ENCODE measurements at places on chromosomes 1 and 21.

DNA sequence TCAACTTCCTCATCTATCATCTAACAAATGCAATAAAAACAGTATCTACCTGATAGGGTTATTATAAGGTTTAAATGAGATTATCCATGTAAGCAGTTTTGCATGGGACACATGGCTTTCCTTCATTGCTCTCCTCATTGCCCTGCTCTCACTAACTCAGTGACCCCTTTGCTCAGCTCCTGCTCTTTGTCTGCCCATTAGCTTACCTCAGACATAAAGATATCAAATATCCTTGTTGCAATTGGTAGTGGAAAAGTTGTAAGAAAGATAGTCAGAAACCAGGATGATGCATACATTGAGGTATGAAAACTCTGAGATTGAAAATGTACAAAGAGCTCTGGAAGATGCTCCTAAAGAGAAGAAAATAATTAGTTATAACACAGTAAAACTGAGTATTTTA, 89.8 kb downstream of the EVI5 start:
- no peak overlapping the region for H3K4me3 ChIP-seq
- H3K27me3 ChIP-seq = no peaks in the 10 kb centered on the region

DNA sequence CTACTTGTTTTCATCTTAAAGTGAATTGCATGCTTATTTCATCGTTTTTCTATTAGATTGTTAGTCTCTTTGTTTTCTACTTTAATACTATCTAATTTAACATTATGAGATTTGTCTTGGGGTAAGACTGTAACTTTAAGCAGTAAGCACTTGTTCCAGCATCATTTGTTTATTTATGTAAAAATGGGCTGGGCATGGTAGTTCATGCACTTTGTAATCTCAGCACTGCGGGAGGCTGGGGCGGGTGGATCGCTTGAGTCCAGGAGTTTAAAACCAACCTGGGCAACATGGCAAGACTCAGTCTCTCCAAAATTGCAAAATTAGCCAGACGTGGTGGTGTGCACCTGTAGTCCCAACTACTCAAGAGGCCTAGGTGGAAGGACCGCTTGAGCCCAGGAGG, 15.3 kb upstream of the PAXBP1 start:
- no peaks in the 10 kb centered on the region for H3K36me3 ChIP-seq
- H3K4me1 ChIP-seq = no peaks in the 10 kb centered on the region
- H3K4me3 ChIP-seq = no peak overlapping the region
- no peak for DNase-seq
- H3K27me3 ChIP-seq = no peaks in the 10 kb centered on the region

DNA sequence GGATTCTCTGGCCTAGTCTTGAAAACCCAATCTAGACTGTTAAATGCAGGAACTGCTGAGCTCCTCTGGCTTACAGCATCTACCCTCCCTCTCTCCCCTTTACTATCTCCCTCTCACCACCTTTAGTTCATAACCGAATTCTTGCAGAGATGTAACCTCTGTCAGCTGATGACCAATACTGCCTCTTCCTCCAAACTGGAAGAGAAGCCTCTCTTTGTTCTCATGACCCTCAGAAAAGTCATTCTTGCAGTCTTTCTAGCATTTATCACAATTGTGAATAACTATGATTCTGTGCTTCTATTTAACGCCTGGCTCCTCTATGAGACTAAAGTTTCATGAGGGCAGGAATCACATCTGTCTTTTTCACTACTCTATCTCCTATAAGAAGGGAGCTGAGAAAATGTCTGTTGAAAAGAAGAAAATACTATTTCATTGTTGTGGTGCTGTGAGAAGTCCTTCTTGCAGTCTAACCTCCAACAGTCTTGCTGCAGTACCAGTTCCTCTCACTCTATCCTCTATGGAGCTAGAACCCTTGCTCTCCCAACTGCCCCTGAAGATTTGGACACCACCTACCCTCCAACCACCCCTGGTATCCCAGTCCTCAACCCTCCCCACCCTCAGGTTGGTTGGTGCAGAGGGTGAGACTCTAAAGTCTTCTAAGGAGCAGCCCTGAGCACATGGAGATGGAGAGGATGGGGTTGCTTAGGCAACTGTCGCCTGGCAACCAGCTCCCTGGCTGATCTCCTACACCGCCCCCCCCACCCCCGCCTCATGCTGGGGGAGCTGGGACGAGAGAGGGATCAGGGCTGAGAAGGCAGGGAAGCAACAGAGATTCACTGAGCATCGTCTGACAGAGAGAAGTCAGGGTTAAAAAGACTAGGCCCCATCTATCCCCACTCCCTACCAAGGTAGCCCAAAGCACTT, 13.9 kb downstream of the MEF2D start:
- no peak for DNase-seq
- peaks cover 16% of the 10 kb centered on the region for H3K36me3 ChIP-seq
- no peaks in the 10 kb centered on the region for H3K27me3 ChIP-seq

GRCh38 chr21:28832013-28832714, 160.5 kb downstream of the LTN1 start:
- H3K36me3 ChIP-seq = no peaks in the 10 kb centered on the region
- no peak for DNase-seq
- H3K4me3 ChIP-seq = no peak overlapping the region
- no peak overlapping the region for H3K27ac ChIP-seq

DNA sequence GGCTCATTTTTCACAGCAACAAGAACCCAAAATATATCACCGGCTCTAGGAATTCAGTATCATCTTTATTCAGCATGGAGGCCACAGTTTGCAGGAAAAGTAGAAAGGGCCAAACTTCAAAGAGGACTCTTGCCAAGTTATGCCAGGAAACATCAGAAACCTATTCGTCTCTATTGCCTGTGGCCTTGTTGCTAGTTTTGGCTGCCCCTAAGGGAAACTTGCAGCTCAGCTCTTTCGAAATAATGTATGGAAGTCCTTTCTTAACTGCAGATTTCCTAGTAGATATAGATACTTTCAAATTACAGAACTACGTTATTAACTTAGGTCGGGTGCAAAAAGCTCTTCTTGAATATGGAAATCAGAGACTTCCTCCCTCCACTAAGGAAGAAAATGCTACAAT, 4.2 kb upstream of the NENF start:
- DNase-seq = no peak
- no peaks in the 10 kb centered on the region for H3K27me3 ChIP-seq
- H3K27ac ChIP-seq = no peak overlapping the region
- H3K4me3 ChIP-seq = no peak overlapping the region
- H3K36me3 ChIP-seq = no peaks in the 10 kb centered on the region

GRCh38 chr1:169105434-169106094, 926 bp upstream of the ATP1B1 start:
- H3K4me3 ChIP-seq = peak overlapping the region; percentile 94
- H3K27ac ChIP-seq = peak overlapping the region; percentile 95
- no peaks in the 10 kb centered on the region for H3K27me3 ChIP-seq

DNA sequence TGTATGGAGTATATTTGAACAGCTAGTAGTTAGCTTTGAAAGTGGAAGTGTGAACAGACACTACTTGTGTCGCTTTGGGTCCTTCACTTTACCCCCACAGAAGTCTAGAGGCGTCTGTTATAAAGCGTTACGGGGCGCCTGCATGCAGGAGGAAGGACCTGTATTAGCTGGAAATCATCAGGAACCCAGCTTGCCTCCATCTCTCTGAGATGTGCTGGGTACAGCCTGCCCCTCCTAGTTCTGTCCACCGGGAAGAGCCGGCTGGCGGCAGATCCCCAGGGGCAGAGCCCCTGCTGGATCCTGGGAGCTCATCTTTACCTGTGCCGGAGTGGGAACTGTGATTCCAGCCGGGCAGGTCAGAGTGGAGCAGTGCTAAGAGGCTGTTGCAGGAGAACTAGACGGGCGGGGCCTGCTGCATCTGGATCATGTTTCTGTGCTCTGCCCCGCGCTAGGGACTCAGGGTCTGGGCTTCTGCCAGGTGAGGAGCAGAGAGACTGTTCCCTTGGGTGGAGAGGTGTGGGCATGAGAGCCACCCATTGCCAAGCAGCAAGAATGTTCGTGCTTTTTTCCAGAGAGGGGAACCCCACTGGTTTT, 22.3 kb upstream of the SPSB1 start:
- peaks cover 29% of the 10 kb centered on the region for H3K4me1 ChIP-seq
- no peaks in the 10 kb centered on the region for H3K27me3 ChIP-seq
- DNase-seq = peak; percentile 87
- H3K36me3 ChIP-seq = no peaks in the 10 kb centered on the region
- H3K27ac ChIP-seq = peak overlapping the region; percentile 16
- H3K4me3 ChIP-seq = no peak overlapping the region

GRCh38 chr1:147641695-147642592, 28.4 kb downstream of the ACP6 start:
- no peaks in the 10 kb centered on the region for H3K27me3 ChIP-seq
- peaks cover 6% of the 10 kb centered on the region for H3K4me1 ChIP-seq
- peak; percentile 45 for DNase-seq
- H3K4me3 ChIP-seq = no peak overlapping the region

DNA sequence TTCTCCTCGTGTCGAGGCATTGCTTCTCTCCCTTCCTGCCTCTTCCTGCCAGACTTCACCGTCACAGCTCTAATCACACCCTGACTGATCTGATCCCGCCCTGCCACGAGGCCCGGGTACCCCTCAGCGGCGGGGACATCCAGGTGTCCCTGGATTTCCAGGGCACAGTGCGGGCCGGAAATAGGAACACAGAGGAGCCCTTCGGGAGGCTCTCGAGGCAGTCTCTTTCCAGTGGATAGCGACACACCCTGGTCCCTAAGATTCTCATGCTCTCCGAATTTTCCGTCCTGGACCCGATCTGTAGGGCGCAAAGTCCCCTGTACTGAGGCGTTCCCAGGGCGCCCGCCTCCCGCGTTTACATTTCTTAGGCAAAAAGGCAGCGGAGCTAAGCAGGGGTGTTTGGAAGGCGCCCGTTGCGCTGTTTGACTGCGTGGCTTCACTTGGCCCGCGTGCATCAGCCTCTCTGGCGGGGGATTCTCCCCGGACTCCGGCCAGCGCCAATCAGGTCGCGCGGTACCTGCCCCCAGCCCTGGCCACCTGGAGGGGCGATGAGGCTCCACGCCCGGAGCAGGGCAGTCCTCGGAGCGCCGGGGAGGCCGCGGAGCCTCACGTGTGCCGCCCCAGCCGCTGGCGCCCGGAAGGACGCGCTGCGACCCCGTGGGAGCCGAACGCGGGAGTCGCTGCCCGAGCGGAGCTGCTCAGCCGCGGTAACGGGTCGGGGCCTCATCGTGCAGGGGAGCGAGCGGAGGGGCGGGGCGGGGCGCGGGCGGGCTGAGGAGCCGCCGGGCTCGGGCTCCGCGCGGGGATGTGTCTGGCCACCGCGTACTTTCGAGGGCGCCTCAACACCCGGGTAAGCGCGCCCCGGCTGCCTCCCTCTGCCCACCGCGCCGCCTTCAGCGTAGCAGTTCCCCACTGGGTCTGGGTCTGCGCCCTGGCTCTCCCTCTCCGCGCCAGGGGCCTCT, at the start of gene FAM163A:
Gene FAM163A (plus strand): TSS at position 575 of the 962 bp plus-strand sequence. CDS start 69,807 bp downstream, outside the sequence.
- peak within 1 kb of the TSS; percentile 38 for H3K4me3 ChIP-seq
- no peak for DNase-seq
- no peaks in the 10 kb centered on the region for H3K36me3 ChIP-seq
- peaks cover 38% of the 10 kb centered on the region for H3K27me3 ChIP-seq
- H3K27ac ChIP-seq = no peak within 1 kb of the TSS

GRCh38 chr1:198966519-198966918, 327.7 kb downstream of the PTPRC start:
- H3K27ac ChIP-seq = no peak overlapping the region
- H3K4me1 ChIP-seq = no peaks in the 10 kb centered on the region
- no peak for DNase-seq
- no peaks in the 10 kb centered on the region for H3K27me3 ChIP-seq
- no peaks in the 10 kb centered on the region for H3K36me3 ChIP-seq
